Stimulated activated CD4-positive, alpha-beta T cell treated with anti-CD3 and anti-CD28 coated beads, Interleukin-1b, Interleukin-23, amount 100 ng/mL, for 1 hour (primary cell): ENCODE measurements at places on chromosomes 3 and 15.

GRCh38 chr3:164641071-164641470 is 437.2 kb downstream of the SI start:
- DNase-seq: no peak

GRCh38 chr15:38414357-38414756 is 39.6 kb upstream of the FAM98B start:
- no peak for DNase-seq

GRCh38 chr3:50166620-50167019 is 11.5 kb downstream of the SEMA3F start:
- no peak for DNase-seq

- no peak for DNase-seq
Observed at GRCh38 chr3:113910966-113911365, 36.8 kb upstream of the ZDHHC23 start.

GRCh38 chr3:178263236-178263916 is 272.9 kb upstream of the KCNMB2 start:
- no peak for DNase-seq

DNA sequence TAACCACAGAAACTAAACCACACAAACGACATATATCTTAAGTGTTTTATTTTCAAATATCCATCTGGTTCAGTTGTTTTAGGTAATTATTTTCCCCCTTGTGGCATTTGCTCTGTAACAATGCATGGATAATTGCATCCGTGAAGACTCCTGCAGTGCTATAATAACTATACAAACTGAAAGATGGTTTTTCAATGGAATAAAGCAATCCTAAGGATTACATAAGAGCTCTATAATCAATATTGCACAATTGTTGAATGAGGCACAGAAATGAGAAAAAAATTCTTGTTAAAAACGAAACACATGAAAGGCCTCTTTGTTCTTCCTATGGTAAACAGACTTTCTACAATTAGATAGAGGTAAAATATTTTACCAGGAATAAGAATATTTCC is 446.0 kb upstream of the EPHA3 start:
- DNase-seq: no peak

- DNase-seq: no peak
Observed at GRCh38 chr3:197454014-197454413, 101.8 kb downstream of the BDH1 start.

- DNase-seq: no peak
Observed at GRCh38 chr3:35659768-35660167, 20.4 kb downstream of the ARPP21 start.

- no peak for DNase-seq
Observed at GRCh38 chr15:40731034-40731433, 24.0 kb downstream of the RMDN3 start.

- no peak for DNase-seq
Observed at GRCh38 chr3:67418426-67419217, 235.8 kb downstream of the SUCLG2 start.

DNA sequence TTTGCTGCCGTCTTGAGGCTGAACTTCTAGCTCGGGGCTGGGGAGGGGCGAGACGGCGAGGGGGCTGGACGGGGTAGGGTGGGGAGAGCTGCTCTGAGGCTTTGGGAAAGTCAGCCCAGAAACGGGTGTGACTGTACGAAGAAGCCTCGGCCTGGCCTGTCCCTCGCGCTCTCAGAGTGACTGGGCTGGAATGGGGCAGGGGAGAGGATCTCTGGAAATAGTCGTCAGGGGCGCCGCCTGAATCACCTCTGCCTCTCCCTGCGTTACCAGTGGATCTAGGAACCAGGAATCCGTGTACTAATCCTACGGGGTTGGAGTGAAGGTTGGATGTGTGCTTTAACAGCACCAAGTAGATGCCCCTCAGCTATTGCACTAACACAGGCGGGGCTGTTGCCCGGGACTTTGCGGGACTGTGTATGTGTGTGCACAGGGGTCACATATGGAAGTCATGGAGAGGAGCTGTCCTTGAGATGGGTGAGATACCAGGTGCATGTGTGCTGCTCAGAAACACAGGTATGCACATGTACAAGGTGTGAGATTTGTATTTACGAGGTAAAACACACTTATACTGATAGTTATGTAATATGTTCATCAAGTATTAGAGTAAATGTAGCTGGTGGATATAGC is 591 bp downstream of the FOXL2NB start:
- no peak for DNase-seq

GRCh38 chr15:79918278-79918677 is 21.5 kb upstream of the MTHFS start:
- DNase-seq: no peak

DNA sequence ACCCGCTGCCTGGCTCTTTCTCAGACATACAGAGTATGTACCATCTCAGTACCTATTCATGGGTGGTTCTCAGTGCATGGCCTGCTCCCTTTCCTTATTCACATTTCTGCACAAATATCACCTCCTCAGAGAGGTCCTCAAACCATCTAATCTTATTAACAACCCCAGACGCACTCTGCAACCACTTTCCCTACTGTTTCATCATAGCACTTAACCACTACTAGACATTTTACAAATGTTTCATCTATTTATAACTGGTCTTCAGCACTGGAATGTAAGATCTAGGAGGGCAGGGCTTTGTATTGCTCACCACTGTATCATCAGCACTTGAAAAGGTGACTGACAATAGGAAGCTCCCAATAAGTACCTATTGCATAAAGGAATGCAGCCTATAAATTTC is 45.1 kb downstream of the TNIK start:
- DNase-seq: no peak

- DNase-seq: no peak
Observed at GRCh38 chr3:177179281-177180067, 17.8 kb downstream of the TBL1XR1 start.

- DNase-seq: no peak
Observed at GRCh38 chr15:74137537-74137894, 7.1 kb downstream of the ISLR2 start.

DNA sequence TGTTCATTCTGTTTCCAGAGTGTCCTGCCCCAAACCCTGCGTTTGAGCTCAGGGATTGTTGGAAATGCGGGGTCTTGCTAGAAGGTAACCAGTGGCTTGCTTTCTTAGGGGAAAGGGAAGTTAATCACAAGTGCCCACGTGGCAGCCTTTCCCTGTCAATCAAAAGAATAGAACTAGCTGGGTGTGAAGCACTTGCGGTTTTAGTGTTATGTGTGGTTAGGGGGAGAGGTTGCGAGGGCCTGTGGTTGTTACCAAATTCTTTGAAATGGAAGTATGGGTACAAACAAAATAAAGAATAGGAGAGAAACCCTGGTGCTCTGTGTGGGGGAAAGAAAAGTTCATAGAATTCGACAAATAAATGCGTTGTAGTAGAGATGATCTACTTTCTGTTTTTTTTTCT is 67.6 kb downstream of the FNDC3B start:
- peak; percentile 9 for DNase-seq

GRCh38 chr15:65724464-65725215 is 67.5 kb downstream of the DENND4A start:
- no peak for DNase-seq

DNA sequence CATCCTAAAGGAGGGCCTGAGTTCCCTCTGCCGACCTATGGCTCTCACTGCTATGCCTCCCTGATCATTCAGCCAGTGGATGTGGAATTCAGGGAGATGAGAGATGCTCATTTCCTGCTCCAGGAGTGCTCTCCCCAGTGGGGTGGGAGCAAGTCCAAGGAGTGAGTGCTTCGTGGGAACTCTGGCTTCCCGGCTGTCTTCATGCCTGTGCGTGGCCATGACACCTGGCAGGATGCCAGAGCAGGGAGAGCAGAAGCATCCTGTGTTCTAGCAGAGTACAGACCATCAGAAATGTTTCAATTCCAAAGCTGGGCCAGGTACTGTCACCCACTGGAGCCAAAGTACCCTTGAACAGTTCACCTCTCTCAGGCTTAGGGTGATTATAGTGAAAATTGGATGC is 45.1 kb downstream of the APH1B start:
- DNase-seq: no peak

- DNase-seq: no peak
Observed at GRCh38 chr3:189513281-189514117, 117.7 kb upstream of the TP63 start.

GRCh38 chr15:58985443-58985842 is 2.0 kb upstream of the RNF111 start:
- DNase-seq: no peak

DNA sequence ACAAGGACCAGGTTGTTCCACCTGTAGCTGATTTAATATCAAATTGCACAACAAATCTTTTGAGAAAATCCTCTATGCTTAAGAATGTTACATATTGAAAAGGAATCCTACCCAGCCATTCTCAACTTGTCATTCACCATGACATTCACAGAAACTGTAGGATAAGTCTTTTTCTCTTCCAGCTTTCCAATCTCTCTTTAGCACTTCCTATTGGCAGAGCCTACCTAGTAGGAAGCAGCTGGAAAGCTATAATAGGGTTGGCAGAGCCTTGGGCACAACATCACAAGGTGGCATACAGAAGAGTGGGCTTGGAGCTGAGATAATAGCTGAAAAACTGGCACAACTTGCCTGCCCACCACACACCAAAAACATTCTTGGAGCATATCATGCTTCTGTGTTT is 67.3 kb upstream of the NUDT16 start:
- no peak for DNase-seq

DNA sequence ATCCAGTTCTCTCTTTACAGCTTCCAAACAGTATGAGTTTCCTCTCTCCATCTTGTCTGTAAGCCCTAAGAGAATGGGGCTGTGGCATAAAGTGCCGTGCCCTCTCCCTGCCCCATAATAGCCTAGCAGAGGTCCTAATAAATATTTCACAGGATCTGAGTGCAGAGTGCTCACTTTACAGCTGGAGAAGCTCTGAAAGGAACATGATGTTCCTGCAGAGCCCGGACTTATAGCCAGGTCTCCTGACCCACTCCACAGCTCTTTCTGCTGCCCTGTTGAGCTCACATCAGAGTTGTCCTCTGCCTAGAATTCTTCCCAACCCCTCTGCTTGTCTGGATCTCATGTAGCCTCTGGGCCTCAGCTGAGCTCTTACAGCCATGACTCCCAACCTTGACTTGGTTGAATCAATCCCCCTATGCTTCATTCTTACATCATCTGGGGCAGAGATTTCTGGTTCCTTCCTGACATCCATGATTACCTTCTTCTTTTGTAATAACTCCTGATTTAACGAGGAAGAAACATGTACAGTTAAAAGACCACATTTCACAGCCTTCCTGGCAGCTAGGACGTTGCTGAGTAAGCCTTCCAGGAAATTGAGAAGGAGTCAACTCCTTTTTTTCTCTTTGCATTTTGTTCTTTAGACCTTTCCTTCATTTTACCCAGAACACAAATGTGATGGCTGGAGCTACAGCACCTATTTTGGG is 135.3 kb downstream of the RPLP1 start:
- DNase-seq: no peak

DNA sequence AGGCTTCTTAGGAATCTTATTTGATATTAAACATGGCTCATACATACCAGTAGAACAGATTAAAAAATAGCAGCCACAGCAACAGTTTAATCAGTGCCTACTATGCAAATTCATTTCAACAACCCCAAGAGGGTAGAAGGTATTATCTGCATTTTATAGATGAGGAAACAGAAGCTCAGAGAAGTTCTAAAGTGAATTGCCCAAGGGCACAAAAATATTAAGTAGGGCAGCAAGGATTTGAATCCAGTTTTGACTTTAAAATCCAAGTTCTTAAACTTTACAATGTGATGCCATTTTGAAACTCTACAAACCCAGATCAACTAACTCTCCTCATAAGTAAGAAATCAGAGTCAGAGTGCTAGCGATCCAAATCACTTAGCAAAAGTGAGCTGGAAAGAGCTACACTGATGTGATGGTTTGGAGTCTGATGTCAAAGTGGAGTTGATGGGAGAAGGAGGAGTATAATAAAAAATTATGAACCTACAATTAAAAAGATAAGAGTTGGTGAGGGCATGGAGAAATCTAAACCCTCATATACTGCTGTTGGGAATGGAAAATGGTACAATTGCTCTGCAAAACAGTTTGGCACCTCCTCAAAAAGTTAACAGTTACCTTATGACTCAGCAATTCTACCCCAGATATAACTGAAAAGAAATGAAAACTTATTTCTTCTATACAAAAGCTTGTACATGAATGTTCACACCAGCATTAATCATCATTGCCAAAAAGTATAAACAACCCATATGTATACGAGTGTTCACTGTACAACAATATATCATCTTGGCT is 51.0 kb upstream of the PLXND1 start:
- DNase-seq: no peak

DNA sequence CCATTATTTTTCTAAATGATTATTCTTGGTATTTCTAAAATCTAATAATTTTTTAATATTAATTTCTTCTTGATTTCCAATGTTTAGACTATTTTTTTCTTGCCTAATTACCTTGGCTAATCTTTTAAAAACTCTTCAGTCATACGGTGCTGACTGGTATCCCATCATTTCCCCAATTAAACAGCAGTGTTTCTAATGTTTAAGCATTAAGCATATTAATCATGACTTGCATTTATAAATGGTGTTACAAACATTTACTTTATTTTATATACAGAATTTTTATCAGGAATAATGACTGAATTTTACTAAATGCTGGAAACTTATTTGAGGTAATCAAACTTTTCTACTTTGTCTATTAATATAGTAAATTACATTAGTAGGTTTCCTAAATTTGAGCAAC is 199.3 kb downstream of the ADAMTSL3 start:
- DNase-seq: no peak

- DNase-seq: no peak
Observed at GRCh38 chr3:69433121-69433968, 47.5 kb upstream of the FRMD4B start.

- no peak for DNase-seq
Observed at GRCh38 chr15:64216730-64217428, 54.1 kb upstream of the PPIB start.

DNA sequence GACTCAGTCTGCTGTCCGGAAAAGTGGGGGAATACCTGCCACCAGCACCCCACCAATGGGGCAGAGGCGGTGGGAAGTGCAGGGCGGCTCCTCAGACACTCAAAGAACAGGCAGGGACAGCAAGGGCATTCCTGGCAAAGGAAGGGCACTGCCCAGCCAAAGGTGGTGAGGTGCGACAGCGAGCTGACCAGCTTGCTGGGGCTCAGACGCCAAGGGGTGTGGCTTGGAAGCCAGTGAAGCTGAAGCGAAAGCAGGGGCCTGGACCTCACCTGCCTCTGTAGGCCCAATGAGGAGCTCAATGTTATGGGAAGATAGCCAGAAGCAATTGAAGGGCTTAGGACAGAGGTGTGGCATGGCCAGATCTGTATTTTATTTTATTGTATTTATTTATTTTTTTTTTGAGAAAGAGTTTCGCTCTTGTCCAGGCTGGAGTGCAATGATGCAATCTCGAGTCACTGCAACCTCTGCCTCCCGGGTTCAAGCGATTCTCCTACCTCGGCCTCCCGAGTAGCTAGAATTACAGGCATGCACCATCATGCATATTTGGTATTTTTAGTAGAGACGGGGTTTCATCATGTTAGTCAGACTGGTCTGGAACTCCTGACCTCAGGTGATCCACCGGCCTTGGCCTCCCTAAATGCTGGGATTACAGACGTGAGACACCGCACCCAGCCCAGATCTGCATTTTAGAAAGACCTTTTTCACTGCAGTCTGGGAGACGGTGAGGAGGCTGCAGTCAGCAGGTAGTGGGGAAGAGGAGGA is 4.4 kb upstream of the LMAN1L start:
- no peak for DNase-seq

- DNase-seq: no peak
Observed at GRCh38 chr3:89740881-89741177, 633.4 kb downstream of the EPHA3 start.

GRCh38 chr15:74376825-74377581 is 9.6 kb upstream of the CYP11A1 start:
- DNase-seq: no peak
